ENCODE measurements at places on chromosomes 1 and 21.

DNA sequence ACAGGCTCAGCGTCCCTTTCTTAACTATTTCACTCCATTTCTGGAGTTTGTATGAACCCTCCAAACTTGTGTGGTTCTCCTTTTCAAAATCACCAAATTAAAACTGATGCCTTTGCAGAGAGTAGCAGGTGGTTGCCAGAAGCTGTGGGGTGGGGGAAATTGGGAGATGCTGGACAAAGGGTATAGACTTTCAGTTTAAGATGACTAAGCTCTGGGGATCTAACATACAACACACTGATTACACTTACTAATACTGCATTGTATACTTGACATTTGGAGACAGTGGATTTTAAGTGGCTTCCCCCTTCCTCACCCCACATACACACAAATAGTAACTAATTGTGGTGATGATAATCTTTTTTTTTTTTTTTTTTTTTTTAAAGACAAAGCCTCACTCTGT is 11.1 kb upstream of the SCYL3 start:
- DNase-seq: no peak

- DNase-seq: no peak
These were observed 34.2 kb downstream of the CHD5 start for GRCh38 chr1:6145864-6146410.

DNA sequence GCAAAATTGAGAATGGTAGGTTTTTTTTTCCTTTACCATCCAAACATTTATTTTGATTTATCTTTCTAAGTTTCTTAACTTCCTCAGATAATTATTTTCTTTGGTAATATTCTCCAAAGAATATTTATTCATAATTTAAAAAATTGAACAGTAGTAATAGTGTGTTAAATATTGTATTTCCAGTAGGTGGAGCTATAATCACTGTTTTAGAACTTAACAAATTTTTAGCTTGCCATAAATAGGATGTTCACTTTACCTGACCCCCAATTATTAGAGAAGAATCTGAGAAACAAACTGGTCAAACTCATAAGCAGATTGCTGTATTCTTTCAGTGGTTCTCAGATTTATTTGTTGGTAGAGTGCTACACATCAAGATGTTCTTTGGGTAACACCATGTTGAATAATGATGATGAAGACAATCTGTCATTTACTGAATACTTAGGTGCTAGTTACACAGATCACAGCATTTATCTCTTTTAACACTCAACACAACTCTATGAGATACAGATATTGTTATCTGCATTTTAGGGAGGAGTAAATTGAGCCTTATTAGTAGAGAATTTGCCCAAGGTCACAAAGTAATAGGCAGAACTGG is 82.4 kb upstream of the GPR88 start:
- no peak for DNase-seq

DNA sequence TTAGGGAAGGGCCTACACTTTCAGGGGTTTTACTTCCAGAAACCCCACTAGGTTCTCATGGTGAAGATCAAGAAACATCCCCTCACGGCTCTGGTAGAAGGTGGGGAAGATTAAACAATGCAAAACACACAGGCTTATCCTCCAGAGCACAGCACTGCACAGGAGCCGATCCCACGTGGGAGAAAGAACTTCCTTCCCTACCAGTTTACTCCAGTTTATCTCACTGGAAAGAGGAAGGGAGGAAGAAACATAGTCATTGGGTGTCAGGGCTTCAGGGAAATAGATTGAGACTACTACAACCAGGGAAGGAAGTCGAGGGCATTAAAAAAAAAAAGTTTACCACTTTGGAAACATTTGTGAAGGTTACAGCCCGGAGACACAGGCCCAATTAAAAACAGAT is 164.4 kb downstream of the NTPCR start:
- DNase-seq: no peak
